ENCODE measurements at places on chromosomes 13 and 19.

GRCh38 chr19:12695096-12695495 lies 1.3 kb downstream of the FBXW9 start:
- no peak for DNase-seq

DNA sequence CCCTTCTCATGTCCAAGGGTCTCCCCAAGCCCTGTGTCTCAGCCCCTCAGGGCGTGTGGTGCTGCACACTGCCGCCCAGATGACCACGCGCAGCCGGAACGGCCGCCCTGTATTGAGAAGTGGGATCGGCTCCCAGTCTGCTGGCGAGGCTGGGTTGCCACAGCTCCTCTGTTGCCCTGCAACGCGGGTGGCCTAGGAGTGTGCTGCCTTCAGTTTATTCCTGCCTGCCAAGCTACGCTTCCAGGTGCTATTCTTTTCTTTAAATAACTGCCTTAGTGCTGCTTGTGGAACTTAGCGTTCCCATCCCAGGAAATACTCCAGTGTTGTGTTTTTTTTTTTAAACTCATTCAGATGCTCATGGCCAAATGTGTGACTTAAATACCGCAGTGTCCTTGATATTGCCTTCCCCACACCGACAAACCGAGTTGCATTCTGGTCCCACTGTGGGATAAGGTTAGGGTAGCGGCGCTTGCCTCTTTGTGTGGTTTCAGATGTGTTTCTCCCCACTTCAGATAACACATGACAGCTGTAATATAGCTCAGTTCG lies 16.6 kb downstream of the ACTN4 start:
- DNase-seq = no peak

DNA sequence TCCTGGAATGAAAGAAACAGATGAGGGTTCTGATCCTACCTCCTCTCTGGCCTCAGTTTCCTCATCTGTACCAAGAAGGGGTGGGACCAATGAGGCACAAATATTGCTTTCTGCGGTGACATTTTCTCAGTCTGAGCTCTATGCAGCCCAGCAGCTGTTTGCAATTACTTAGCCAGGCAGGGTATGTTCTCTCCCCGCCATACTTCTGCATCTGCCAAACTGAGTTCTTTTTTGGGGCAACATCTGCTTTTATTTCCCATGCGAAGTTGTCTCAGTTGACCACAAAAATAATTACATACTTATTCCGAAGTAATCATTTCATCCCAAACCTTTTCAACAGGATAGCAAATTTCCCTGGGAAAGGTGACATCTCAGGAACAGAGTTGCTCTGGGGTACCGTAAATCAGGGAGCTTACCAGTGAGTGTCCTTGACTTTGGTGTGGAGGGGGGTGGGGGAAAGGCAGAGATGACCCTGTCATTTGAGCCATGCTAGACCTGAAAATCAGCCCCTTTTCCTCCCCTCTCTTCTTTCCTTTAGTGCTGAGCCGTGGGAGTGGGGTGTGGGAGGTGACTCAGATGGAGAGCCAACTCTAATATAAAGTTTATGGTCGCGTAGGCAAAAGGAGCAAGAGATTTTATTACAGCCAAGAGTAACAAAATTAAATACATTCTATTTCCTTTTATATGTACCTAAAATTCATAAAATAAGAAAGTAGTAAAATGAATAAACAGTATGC lies 165.7 kb upstream of the KL start:
- DNase-seq = no peak

DNA sequence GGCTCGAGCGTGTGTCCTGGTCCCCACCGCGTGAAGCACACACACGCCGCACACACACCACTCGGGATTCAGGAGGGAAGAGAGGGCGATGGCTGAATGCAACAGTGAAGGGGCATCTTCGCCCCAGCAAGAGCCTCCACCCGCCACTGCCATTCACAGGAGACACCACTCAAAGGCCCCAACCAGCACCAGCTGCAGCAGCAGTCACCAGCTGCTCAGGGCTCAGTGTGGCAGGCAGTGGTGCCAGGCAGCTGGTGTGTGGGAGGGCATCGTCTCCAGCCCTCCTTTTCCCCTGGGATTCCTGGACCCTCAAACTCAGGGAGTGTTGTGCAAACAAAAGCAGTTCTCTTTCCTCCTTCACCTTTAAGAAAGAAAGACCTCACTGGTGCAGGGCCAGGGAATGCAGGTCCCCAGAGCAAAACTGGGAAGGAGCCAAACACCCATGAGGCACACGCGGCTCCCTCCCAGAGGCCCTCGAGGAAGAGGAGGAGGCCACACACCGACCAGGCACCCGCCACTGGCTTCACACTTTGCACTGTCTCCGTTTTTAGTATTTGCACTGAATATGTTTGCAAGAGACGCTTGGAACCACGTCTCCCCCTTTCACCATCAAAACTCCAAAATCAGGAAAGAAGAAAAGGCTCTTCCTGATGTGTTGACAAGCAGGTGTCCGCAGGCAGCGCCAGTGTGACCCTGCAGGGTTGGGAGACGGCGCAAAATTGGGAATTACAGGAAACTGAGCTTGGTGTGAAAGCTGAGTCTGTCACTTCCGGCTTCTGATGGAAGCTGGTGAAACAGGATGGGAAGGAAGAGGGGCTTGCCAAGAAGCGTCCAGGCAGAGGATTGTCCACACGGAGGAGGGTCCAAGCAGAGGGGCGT lies 26.4 kb upstream of the F7 start:
- no peak for DNase-seq

DNA sequence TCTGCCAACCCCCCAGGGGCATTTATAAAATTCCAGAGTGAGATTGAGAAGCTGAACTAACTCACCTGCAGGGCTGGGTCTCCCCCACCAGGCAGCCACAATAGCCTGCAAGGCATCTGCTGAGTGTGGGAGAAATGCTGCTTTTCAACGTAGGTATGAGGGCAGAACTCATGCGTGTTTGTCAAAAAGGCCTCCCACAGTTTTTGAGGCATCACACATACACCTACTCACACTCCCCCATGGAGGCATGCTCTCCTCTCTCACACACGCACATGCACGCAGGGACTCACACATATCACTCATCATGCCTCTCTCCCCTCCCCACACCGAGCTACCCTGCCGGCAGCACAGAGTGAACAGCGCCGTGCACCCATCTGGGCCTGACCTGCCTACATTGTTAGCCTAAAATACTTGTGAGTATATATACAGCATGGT lies 390.5 kb downstream of the FGF9 start:
- peak; percentile 59 for DNase-seq

- no peak for DNase-seq
Observed at GRCh38 chr13:114064450-114065140, 67.8 kb downstream of the RASA3 start.

DNA sequence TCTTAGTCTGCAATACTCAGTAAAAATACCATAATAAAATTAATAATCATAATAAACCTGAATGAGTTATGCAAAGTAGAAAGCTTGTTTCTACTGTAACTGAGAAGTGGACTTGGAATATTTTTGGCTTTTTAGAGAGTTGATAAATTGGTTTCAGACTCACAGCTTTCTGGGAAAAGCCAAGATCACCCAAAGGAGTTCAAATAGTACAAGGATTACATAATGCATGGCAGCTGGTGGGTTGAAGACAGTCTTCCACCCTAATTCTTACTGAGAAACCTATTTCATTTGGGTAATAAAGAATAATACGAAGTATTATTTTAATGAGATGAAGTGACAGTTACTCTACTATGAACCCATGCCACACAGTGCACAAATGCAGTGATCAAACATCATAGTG lies 139.4 kb upstream of the KLF12 start:
- DNase-seq = no peak

DNA sequence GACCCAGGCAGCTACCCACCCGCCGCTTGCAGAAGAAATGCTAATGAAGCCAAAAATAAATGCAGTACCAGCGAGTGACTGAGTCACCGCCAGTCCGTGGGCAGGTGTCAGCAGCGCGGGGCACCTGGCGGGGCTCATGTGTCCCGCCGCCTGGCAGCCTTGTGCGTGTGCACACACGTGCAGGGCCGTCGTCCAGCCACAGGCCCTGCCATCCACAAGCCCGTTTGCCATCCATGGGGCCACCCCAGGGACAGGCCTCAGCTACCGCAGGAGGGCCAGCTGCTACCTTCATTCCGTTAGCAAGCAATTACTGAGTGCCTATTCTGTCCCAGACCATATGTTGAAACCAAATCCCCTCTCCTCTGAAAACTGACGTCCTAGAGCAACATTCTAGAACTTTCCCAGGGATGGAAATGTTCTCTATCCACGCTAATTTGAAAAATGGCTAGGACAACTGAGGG lies 20.5 kb downstream of the NCAN start:
- DNase-seq = no peak

DNA sequence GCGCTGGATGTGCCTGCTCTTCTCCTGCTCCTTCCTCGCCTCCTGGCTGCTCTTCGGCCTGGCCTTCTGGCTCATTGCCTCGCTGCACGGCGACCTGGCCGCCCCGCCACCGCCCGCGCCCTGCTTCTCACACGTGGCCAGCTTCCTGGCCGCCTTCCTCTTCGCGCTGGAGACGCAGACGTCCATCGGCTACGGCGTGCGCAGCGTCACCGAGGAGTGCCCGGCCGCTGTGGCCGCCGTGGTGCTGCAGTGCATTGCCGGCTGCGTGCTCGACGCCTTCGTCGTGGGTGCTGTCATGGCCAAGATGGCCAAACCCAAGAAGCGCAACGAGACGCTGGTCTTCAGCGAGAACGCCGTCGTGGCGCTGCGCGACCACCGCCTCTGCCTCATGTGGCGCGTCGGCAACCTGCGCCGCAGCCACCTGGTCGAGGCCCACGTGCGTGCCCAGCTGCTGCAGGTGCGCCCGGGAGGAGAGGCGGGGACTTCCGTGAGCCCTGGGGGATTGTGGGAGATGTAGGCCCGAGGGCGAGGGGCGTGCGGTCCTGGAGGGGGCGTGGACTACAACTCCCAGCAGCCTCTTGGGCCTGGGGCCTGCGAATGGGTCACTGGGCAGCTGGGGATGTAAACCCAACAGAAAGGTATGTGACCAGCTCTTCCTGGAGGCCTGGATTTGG lies 6.7 kb downstream of the KCNJ14 start:
- no peak for DNase-seq

DNA sequence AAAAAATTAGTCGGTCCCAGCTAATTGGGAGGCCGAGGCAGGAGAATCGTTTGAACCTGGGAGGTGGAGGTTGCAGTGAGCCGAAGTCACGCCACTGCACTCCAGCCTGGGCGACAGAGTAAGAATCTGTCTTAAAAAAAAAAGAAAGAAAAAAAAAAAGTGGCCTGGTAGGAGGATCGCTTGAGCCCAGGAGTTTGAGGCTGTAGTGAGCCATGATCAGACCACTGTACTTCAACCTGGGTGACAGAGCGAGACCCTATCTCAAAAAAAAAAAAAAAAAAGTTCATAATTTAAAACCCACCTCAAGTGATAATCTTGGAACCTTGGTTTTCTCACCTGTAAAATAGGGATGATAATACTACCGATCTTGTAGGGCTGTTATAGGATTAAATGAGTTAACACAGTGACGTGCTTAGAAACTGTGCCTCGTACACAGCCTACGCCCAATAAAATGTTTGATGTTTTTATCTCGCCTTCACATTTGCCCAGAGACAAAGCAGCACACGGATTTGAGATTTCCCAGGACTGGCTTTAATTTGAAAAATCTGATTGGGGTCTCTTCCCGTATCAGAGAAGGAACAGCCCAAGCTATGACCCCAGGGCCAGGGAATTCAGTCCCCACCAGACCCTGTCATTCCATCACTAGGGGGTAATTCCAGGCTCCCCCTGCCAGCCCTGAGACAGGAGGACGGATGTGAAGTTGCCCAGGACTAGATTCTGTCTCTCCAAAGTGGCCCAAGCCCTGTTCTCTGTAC lies 3.6 kb downstream of the SERTAD1 start:
- DNase-seq = no peak

DNA sequence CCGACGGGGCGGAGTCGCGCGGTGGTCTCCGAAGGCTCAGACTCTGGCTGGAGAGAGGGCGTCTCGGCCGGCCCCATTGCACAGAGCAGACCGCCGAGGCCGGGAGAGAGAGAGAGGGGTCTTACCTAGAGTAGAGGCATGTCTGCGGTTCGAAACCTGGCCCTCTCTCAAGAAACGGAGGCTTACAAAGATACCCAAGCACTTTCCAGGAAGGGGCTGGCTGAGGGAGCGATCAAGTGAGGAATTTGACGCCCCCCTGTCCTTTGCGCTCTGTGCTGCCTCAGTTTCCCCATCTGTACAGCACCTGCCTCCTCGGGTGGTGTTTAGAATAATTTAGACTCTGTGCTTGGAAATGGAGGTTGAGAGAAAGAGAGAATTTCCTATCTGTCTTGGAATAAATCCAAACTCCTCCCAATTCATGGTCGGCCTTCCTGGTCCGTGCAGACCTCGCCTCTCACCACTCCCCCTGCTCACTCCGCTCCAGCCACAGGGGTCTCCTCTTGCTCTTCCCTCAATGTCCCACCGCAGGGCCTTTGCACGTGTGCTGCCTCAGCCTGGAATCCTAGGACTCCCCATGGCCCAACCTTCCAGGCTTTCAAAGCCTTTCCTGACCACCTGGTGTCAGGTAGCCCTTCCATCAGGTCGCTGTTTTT lies 658 bp upstream of the ISOC2 start:
- DNase-seq = no peak

DNA sequence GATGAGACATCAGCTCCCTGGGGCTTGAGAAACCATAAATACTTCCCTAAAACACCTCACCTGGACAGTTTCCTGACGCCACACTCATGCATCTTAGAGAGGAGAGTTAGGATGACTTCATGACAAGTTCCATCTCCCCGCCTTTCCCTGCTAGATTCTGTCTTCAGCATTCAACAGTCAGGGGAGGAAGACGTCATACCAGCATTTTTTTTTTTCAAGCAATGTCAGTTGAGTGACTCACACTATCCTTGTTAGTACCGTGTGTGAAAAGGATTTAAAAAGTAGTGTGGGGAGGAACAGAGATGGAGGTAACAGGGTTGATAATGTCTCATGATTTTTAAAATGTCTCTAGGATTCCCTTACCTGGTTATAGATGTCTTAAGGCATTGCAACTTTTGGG lies at the start of gene OR7D2:
TSS of gene OR7D2 (plus strand) at position 79 of the 400 bp plus-strand sequence. CDS start 6,803 bp downstream, outside the sequence.
- DNase-seq = no peak

- DNase-seq = no peak
Observed at GRCh38 chr19:33437821-33438671, 64.5 kb downstream of the CEBPG start.

GRCh38 chr19:55382522-55383054 lies 1.5 kb downstream of the TMEM238 start:
- no peak for DNase-seq

- DNase-seq = no peak
Observed at GRCh38 chr19:19280561-19280960, 7.5 kb upstream of the TM6SF2 start.

DNA sequence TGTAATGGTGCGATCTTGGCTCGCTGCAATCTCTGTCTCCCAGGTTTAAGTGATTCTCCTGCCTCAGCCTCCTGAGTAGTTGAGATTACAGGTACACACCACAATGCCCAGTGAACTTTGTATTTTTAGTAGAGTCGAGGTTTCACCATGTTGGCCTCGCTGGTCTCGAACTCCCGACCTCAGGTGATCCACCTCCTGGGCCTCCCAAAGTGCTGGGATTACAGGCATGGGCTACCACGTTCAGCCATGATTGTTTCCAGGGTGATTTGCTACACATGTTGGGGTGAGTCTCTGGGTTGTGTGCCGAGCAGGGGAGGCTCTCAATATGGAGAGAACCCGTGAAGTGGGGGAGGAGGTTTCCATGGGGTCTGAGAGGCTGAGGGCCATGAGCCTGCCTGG lies 24.8 kb upstream of the CEACAM21 start:
- DNase-seq = no peak

GRCh38 chr13:33838647-33839046 lies 20.7 kb downstream of the RFC3 start:
- DNase-seq = no peak
